NCI-H226 (cell line): ENCODE measurements at places on chromosomes 2 and 18.

DNA sequence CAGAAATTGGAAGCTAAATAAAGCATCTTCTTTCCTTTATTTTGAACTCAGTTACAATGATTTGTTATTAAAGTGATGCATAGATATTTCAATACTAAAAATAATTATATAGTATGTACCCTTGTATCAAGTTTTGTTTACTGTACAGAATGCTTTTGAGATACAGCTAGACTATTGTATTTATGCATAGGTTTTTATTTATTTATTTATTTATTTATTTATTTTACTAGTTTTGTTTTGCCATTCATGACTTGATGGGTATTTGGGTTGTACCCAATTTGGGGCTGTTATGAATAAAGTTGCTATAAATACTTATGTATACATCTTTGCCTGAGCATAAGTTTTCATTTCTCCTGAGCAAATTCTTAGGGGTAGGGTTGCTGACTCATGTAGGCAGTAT is 118.7 kb upstream of the NXPH2 start:
- DNase-seq = no peak

DNA sequence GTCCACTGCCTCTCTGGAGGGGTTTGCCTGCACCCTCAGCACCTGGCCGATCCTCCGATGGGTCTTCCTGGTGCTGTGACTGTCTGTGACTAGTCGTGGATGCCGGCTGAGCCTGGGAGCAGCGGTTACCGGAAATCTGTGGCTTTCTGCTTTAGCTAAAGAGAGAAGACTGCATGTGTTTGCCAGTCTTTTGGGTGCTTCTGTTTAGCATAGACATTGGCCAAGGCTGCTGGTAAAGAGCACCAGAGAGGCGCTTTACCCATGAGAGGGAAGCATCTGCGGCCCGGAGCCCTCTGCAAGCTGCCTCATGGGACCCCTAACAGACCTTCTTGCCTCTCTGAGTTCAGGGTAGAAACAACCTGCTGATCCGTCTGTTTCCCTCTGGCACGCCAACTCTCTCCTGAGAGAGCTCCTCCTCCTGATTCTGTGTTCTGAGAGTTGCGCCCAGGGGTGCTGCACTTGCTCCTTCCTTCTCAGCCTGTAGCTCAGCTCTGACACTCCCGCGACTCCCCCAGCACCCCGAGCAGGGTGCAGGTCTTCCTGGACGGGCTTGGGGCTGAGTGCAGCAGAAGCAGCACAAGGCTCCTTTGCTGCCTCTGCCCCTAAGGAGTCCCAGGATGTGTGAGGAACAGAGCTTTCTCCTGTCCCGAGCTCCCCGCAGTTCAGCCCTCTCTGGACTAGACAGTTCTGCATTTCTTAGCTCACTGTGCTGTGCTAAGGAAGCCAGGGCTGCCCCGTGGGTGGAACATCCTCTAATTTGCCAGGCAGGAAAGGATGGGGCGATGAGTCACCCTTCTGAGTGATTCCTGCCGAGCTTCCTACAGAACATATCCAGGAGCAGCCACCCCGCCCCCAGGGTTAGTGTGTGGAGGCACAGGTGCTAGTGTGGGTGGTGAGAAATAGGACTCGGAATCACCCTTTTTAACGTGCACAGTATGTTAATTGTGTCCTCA is 203.2 kb downstream of the SH3RF3 start:
- DNase-seq = peak; percentile 96

DNA sequence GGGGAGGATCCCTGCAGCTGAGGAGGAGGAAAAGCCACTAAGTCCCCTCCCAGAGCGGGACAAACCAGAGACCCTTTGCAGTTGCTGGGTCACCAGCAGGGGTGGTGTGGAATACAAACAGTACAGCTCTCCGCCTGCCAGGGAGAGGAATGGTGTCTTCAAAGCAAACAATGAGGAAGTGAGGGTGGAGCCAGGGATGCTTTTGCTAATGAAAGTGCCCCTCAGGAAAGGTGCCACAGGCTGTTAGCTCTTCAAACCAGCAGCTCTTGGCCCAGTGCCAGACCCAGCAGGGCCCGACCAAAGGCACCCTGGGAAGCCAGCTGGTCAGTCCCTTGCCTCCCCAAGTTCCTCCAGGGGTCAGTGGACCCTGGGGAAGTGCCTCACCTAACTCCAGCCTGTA is 102.8 kb downstream of the HIBCH start:
- no peak for DNase-seq

DNA sequence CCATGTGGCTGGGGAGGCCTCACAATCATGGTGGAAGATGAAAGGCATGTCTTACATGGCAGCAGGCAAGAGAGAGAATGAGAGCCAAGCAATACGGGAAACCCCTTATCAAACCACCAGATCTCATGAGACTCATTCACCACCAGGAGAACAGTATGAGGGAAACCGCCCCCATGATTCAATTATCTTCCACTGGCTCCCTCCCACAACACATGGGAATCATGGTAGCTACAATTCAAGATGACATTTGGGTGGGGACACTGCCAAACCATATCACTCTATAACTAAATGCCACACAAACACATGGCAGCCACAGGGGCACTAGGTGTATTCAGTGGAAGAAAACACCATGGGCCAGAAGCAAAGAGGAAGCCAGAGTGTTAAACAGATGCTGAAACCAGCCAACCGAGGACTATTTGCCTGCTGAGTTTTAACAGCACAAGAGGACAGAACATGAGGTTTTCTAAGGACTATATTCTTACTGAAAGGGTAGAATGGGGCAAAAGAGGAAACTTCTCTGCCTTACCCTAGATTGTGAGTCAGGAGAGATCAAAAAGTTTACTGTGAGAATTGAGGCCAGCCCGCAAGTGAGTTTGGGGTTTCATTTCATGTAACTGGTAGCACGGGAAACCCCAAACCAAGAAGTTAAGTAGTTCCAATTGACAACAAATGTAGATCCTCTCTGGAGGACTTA is 49.2 kb downstream of the SIGLEC15 start:
- no peak for DNase-seq

DNA sequence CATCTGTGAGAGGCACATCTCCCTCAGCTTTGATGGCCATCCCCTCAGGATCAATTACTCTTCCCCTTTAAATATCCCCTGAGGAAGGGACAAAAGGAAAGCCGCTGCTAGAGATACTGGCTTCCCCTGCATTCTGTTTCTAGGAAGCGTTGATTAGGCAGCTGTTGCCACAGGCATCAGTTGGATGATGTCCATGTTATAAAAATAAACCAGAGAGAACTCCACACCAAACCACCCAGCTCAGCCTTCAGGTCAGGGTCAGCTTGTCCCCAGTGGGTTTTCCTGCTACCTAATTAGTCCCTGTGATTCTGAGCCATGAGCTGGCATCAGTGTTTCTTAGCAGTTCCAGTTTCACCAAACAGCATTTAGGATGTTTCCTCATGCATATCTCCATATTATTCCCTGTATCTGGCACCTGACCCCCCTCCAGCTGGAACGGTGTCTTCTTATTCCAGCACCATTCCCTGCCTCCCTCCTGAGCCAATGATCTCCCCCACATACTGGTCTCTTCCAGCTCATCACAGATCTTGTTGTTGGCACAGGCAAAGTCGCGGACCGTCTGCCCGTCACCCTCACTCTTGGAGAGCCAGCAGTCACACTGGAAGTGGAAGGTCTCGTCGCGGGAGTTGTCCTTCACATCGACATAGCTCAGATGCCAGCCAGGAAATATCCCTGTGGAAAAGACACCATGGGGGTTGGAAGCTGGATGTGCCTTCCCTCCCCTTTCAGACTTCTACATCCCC is 168.4 kb downstream of the LOXHD1 start:
- DNase-seq = no peak
